Stromal cell of bone marrow (primary cell): ENCODE measurements at places on chromosomes 2 and 18.

- no peak for DNase-seq
Measured at GRCh38 chr2:115796078-115796477, 1353.6 kb downstream of the DPP10 start.

DNA sequence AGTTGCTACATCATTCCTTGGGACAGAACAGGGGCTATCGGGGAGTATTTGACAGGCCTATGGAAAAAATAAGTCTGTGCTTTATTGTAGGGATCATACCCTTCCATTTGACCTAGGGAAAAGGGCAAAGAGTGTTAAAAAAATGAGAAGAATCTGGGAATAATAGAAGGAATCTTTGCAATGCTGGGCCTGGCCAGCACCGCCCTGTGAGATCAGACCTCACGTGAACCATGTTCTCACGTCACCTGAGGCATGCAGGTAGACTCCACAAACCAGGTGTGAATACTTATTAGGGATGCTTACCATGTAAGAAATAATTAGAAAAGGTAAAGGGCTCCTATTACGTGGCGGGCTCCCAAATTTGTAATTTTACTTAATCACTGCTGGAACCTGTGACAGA is 177.5 kb upstream of the GATA6 start:
- no peak for DNase-seq

GRCh38 chr2:216498070-216498378 is 620 bp upstream of the RPL37A start:
- no peak for DNase-seq

GRCh38 chr2:237696461-237696860 is 69.1 kb downstream of the LRRFIP1 start:
- DNase-seq: no peak

DNA sequence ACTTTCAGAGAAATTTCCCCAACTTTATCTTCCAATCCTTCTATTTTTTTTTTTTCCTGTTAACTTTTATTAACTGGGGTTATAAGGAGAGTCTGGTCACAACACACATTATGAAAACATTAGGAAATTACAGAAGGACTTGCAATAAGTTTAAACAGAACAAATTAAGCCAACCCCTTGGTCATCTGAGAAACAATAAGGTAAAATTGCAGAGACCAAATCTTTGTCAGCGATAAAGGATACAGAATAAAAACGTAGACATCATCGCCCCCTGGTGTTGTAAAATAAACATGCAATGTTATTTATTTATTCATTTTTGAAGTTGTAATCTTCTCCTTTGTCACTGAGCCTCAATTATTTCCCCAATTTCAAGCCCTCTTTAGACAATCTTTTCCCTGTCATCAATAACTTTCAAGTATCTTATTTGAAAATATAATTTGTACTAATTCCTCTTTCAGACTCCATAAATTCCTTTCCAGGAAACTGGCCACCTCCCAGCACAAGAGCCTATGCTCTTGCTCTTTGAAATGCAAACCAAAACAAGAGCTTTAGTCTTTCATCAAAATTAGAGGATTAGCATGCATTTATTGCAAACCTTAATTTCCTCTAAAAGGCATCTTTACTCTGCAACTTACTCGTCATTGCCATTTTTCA is 19.5 kb downstream of the G6PC2 start:
- peak; percentile 7 for DNase-seq
